ENCODE measurements at places on chromosomes 2 and 18.
A peak's percentile ranks its signal among the peaks of the same experiment; 100 is the strongest.

DNA sequence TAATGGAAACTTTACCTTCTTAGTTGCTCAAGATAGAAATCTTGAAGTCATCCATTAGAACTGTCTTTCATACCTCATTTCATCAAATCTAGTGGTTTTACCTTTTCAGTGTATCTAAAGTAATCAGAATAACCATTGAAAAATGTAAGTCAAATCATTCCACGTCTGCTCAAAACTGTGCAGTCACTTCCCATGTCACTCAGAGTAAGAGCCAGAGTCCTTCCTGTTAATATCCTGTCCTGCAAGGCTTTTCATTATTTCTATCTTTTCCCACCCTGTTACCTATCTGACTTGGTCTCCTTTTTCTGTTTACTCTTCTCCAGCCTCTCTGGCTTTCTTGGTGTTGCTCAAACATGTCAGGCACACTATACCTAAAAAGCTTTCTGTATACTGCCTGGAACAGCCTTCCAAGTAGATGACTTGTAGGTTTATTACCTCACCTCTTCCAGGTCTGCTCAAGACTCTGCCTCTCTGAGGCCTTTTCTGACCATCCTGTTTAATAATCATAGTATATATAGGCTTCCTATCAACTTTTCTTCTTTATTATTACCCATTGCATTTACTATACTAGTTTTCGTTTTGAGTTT, 3.4 kb downstream of the C2orf69 start:
- DNase-seq: no peak

DNA sequence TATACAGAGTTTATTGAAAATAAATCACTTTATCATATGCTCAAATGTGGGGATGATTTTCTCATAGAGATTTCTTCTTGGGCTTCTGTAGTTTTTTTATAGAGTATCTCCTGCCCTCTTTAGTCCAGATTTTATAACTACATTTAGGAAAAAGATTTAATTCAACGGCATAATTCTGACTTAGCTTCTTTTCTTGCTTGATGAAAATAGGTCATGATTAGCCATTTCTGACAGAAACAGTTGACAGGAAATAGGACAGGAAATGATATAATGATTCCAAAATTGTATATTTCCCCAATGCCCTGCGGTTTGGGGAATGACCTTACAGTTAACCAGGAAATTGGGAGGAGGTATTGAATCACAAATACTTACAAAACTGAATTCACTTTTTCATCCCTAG, 1531.9 kb upstream of the ACVR2A start:
- DNase-seq: peak; percentile 7

DNA sequence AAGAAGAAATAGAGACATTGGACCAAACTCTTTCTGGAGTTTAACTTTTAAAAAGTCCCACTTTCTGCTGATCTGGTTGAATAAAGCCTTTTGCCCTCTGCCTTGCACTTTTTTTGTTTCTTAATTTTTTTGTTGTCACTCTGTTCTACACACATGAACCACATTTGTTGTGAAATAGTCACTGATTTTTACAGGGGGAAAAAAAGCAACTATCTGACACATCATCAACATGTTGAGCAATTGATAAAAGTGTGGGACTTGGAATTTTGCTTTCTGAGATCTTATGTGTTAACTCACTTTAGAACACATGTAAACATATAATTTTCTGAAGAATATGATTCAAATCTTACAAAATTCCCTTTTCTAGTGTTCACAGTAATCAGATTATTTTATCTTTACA, 414.8 kb upstream of the FIGN start:
- no peak for DNase-seq

DNA sequence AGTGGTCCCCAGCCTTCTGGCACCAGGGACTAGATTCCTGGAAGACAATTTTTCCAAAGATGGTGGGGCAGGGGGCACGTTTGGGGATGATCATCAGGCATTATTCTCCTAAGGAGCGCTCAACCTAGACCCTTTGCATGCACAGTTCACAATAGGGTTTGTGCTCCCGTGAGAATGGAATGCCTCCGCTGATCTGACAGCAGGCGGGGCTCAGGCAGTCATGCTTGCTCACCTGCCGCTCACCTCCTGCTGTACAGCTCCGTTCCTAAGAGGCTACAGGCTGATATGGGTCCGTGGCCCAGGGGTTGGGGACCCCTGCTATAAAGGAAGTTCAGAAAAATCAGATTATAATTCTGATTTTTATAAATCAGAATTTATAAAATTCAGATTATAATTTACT, 22.3 kb upstream of the TYMS start:
- no peak for DNase-seq

DNA sequence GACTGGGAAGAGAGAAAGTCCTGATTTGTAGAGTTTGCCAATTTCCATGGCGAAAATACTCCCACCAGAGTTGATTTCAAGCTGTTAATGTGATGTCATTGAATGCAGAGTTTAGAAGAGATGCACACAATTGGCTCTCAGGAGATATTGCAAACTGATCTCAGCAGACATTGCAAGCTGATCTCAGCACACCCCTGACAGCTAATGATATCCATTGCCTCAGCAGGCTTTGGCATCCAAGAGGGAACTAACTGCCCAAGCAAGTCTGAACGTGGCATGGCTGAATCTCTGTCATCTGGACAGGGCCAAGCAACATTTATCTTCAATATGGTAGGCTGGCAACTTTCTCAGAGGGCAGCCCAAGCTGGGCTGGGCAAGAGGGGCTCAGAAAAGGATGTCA, 78.4 kb upstream of the CYP1B1 start:
- DNase-seq: no peak

DNA sequence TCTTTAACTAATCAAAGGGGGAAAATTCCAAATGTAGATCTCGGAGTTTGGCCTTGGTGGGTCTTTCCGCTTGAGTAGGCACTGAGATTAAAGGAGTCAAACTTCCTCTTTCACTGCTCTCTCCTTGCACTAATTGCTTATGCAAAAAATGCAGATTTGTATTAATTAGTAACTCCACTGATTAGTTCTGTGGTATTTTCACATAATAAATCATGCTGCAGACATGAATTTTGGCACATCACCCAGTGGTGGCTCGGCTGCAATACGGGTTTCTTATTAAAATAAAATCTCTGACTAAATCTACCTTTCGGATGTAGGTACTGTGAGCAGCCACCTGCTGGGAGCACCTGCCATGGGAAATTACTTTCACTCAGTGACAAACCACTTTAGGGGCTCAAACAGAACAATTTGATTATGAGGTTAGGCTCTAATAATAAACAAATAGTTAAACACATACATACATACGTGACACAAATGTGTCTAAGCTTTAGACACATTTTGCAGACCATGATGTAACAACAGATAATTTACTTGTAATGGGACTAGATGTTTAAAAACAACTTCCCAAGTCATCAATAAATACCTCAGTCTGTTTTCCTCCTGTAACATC, 6.4 kb upstream of the NEUROD1 start:
- DNase-seq: no peak

GRCh38 chr18:8615397-8616027, 6.3 kb downstream of the RAB12 start:
- DNase-seq: peak; percentile 85

GRCh38 chr2:54469484-54470053, 13.4 kb downstream of the SPTBN1 start:
- DNase-seq: no peak

All from NCI-H226 (cell line).